ENCODE measurements at places on chromosomes 11 and 22.
A peak's percentile ranks its signal among the peaks of the same experiment; 100 is the strongest.

- no peak for DNase-seq
Observed at GRCh38 chr11:61477126-61477525, 31.4 kb upstream of the LRRC10B start.

DNA sequence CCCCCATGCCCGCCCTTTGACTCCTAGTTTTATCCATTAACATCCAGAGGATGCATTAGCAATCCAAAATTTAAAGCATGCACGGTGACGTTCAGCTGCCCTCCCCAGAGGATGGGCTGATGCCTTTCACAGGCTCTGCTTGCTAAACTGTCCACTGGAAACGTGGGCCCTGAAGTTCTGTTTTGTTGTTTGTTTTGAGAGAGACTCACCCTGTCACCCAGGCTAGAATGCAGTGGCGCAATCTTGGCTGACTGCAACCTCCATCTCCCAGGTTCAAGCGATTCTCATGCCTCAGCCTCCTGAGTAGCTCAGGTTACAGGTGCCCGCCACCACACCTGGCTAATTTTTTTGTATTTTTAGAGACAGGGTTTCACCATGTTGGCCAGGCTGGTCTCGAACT is 39.3 kb downstream of the NFRKB start:
- no peak for DNase-seq

- DNase-seq: no peak
Observed at GRCh38 chr11:73384872-73385689, 8.9 kb downstream of the RELT start.

GRCh38 chr11:2752923-2753322 is 53.1 kb upstream of the KCNQ1OT1 start:
- DNase-seq: no peak

DNA sequence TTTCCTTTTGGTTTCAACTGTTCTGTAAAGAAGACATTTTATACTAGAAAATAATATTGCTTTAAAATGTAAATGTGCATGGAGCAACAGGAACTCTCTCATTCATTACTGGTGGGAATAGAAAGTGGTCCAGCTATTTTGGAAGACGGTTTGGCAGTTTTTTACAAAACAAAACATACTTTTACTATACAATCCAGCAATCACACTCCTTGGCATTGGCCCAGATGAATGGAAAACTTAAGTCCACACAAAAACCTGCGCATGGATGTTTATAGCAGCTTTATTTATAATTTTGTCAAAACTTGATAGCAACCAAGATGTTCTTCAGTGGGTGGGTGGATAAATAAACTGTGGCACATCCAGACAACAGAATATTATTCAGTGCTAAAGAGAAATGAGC is 49.9 kb upstream of the SEPTIN5 start:
- DNase-seq: no peak

GRCh38 chr11:86728562-86728961 is 56.1 kb upstream of the ME3 start:
- DNase-seq: no peak

- DNase-seq: no peak
Observed at GRCh38 chr11:27995083-27995482, 112.9 kb downstream of the KIF18A start.

GRCh38 chr11:94459576-94459975 is 34.1 kb downstream of the MRE11 start:
- no peak for DNase-seq

DNA sequence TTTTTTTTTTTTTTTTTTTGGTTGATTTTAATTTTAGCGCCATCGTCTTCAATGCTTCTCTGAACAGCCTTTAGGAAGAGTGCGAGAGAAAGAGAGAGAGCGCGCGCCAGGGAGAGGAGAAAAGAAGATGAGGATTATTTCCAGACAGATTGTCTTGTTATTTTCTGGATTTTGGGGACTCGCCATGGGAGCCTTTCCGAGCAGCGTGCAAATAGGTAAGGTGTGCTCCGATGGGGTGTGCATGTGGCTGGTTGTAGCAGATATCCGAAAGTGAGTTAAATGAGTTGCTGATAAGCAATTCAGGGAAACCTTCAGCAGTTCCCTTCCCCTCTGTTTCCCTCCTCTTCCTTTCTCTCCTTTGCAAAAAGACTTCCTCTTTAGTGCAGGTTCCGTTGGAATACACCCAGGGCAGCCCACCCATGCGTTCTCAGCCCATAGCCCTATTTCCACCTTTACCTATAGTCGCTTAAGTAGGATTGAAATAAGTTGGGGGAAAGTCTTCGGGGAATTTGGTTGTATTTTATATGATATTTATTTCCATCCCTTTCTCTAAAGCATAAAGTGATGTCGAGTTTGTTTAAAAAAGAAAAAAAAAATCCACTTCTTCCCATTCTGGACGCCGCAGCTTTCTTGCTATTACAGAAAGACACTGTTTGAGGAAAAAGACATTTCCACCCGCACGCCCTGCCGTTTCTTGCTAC is 1.1 kb downstream of the GRIA4 start:
- no peak for DNase-seq

GRCh38 chr11:68508425-68508824 is 47.9 kb downstream of the PPP6R3 start:
- DNase-seq: no peak

- no peak for DNase-seq
Observed at GRCh38 chr11:63616953-63617352, 2.7 kb upstream of the PLAAT3 start.

- DNase-seq: no peak
Observed at GRCh38 chr22:44646668-44647067, 55.3 kb upstream of the PRR5 start.

DNA sequence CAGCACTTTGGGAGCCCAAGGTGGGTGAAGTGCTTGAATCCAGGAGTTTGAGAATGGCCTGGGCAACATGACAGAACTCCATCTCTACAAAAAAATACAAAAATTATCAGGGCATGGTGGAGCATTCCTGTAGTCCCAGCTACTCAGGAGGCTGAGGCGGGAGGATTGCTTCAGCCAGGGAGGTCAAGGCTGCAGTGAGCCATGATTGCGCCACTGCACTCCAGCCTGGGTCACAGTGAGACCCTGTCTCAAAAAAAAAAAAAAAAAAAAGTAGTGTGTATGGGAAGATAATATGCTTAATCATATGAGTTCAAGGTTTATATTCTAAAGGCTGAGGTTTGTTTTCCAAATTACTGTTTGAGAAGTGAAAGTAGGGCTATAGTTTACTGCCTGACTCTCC is 10.7 kb downstream of the LDHAL6A start:
- DNase-seq: no peak

GRCh38 chr11:70525466-70525865 is 127.1 kb downstream of the CTTN start:
- DNase-seq: peak; percentile 47

DNA sequence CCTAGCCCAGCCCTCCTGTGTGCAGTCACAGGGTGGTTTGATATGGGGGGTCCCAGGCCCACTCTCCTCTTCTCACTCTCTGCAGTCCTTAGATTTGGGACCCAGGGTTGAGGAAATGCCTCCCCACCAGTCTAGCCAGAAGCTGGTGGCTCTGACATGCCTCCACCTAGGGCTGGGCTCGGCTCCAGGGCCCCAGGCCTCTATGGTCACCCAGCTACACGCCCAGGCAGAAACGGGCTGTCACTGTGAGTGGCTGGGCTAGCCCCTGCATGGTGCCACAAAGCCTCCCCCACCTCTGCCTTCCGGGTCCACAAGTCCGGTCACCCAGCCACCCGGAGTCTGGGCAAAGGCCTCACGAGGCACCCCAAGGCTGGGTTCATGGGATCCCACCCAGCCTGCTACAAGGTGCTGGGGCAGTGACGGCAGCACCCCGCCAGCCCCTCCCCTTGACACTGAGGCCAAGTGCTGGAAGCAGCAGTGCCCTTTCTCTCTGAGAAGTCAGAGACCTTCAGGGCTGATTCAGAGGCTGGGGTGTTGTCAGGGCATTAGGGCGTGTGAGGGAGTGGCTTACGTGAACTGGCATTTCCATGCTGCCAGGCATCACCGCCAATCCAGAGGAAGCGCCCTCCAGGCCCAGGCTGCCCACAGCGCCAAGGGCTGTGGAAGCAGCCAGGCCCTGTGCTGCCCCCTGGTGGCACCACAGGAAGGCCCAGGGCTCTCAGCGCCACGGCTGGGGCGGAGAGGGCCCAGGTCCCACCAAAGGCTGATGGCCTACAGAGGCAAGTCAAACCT is 638 bp upstream of the PITPNM1 start:
- no peak for DNase-seq

GRCh38 chr11:93689240-93689639 is 27.8 kb downstream of the CEP295 start:
- DNase-seq: no peak

DNA sequence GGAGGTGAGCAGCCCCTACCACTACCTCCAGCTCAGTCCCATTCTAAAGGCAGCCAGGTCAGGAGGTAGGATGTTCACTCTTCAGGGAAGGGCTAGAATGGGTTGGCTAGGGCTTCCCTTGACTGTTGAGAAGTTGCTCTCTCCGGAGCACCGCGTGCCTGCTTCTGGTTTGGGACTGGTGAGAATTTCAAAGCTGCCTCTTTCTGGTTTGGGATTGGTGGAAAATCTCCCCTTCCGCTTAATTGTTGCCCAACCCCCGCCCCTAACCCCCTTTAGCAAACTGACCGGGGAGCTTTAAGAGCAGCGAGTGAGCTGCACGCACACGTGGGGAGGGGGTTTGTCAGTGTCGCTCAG is 686 bp downstream of the USP2 start:
- DNase-seq: no peak

DNA sequence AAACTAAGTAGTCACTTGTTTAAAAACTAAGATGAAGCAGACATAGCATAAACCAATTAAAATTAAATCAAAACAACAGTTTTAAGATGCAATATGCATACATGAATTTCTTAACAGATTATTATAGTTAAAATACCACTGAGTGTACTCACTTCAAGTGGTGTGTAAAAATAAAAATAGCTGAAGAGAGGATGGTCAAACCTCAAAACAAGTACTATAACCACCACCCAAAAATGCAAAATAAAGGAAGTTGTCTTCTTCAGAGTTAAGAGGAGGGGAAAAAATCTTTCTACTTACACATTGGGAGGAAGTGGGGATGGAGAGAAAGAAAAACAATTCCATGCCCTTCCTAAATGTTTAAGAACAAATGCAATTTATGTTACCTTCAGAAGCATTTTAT is 31.9 kb downstream of the RRAS2 start:
- DNase-seq: no peak

DNA sequence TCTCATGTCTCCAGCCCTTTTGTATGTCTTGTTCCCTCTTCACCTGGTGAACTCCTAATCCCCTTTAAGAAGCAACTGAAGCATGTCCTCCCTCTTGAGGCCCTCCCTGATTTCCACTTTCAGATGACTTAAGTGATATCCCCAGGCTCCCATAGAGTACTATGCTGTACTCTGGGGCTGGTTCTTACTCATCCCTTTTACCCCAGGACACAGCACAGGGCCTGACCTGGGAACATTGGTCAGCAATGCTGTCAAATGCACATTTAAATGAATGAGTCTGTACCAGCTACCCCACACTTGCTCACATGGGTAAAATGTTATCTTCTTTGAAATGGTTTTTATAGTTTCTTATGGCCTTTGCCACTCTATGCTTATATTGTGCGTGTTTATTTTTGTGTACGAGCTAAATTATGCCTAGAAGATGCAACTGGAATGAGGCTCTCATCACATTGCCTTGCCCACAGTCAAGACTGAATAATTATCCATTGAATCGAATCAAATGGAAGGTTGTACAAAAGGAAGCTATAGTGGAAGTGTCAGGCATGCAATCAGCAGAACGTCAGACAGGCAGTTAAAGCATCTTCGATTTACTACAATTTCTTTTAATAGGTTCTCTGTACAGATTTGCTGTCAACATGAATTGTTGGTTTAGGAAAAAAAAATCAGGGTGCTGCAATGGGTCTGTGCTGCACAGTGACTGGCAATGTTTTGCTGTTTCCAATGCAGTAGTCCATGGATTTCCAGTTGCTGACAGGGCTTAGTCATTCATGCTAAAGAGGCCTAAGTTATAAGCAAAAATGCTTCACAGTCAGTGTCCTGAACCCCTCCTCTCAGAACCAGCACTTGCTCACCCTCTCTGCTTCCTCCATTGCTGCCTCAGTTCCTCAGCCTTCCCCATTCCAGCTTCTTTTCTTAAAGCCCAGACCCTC is 79.5 kb downstream of the PARVA start:
- no peak for DNase-seq

DNA sequence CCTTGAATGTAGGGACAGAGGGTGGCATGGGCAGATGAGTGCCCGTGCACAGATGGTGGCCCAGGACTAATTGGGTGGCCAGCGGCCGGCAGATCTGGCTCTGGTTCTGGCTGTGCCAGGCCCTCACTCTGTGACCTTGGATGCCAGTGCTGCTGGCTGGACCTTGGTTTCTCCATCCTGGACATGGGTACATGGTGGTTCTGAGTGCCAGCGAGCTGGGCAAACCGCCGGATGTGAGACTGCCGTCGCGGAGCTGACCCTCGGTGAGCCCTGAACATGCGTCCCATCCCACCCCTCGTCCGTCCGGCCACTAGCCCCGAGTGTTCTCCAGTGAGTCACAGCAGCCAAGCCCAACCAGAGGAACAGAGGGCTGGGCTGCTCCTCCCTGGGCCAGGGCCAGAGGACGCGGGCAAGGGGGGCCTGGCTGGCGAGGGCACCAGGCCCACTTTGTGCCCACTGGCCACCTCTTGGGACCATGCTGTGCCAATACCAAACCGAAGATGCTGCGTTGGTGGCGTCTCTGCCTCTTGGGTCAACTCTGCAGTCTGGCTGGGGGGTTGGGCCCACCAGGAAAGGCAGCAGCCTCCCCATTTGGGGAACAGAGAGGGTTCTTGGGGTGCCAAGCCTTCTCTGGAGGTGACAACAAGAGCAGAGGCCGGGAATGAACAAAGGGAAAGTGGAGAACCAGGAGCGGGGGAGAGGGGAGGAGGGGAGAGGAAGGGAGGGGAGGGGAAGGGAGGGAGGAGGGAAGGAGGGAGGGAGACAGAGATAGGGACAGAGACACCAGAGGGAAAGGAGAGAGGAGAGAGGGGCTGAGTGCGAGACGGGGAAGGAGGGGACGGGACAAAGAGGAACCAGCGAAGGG is 10.7 kb downstream of the LSP1 start:
- no peak for DNase-seq

- DNase-seq: no peak
Observed at GRCh38 chr11:45215098-45215865, 68.8 kb downstream of the PRDM11 start.

- no peak for DNase-seq
Observed at GRCh38 chr11:106063009-106063408, 14.1 kb downstream of the KBTBD3 start.

GRCh38 chr22:45948081-45948648 is 28.8 kb downstream of the WNT7B start:
- DNase-seq: no peak

DNA sequence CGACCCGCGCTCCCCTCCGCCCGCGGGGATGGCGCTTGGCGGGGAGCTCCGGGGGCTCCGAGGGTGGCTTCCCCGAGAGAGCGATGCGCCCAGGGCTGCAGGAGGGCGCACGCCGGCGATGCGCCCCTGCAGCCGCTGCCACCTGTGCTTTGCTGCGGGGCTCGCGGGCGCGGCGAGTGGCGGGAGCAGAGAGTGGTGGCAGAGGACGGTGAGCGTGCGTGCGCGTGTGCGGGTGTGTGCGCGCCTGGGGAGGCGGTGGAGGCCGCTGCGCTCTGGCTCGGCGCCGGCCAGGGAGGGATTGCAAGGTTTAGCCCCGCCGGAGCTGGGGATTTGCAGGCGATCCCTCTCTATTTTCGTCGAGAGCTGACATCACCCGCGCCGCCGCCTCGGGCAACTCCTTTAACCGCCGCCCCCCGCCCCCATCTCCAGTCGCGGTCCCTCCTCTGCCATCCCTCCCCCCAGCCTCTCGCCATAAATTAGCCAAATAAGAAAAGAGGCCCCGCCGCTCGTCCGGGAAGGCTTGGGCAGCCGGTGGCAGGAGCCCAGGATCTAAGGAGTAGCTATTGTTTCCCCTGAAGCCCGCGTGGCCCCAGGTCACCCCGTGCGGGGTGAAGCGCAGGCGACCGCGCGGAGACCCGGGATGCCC is at the start of gene SLC1A2:
Gene SLC1A2 (minus strand): TSS at position 375 of the 646 bp plus-strand sequence. CDS start 592 bp downstream, outside the sequence.
- no peak for DNase-seq

GRCh38 chr11:113729456-113729855 is 23.3 kb upstream of the TMPRSS5 start:
- DNase-seq: no peak

Data from chondrocyte (in vitro differentiated cells).